Chondrocyte (in vitro differentiated cells): ENCODE measurements at places on chromosomes 2 and 18.

GRCh38 chr2:38533180-38533579 lies 69.5 kb downstream of the HNRNPLL start:
- DNase-seq, result no peak

- DNase-seq, result no peak
Measured at GRCh38 chr2:136424112-136424511, 306.2 kb upstream of the CXCR4 start.

- no peak for DNase-seq
Measured at GRCh38 chr2:161173541-161174194, 13.4 kb downstream of the TANK start.

DNA sequence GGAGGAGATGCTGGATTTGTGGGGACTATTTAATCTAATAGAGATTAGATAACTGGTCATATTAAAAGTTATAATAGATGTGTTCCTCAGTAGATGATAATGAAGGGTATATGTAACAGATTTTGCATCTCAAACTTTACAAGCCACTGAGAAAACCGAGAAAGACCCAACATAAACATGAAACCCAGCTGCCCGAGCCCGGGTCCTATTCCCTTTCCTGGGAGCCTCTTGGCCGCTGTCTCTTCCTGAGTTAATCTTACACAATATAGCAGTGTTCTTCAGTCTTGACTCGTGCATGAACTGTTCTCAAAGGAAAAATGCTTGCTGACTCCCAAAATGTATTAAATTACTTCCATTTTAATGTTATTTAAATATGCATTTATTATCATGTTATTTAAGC lies 94.5 kb downstream of the COPS8 start:
- no peak for DNase-seq

- DNase-seq, result no peak
Measured at GRCh38 chr2:222796413-222797103, 64.3 kb upstream of the ACSL3 start.

DNA sequence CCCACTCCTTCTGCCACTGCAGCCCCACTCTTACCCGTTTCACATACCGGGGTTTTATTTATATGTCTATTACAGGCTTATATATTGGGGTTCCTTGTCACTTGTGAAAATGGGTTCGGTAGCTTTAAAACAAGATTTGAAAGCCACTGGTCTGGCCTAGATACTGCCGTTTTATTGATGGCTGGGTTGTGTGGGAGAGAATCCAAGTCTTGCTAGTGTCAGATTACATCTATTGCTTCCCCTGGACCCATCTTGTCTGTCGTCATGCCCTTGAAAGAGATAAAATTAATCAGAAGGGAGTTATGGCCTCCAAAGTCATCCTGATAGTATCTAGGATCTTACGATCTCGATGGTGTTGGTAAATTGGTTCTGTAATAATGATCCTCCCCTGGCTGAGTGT lies 79.4 kb downstream of the EIPR1 start:
- no peak for DNase-seq

- no peak for DNase-seq
Measured at GRCh38 chr18:76374330-76375281, 120.4 kb downstream of the ZNF516 start.

DNA sequence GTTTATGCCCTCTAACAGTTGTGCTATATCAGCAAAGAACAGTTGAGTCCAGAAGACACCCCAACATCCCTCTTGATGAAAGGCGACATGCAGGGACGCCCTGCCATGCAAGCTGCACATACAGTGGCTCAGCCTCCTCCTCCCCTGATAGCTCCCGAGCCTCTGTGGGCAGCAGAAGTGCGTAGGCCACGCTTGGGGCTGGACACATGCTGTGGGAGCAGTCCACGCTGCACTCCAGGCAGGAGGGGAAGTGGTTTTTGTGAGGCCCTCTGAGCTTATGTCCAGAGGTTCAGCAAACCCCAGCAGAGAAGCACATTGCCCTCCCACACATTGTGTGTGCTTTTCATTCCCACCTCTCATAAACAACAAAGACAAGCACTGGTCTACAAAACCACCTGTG lies 162.1 kb downstream of the SEPTIN10 start:
- DNase-seq, result peak; percentile 86

DNA sequence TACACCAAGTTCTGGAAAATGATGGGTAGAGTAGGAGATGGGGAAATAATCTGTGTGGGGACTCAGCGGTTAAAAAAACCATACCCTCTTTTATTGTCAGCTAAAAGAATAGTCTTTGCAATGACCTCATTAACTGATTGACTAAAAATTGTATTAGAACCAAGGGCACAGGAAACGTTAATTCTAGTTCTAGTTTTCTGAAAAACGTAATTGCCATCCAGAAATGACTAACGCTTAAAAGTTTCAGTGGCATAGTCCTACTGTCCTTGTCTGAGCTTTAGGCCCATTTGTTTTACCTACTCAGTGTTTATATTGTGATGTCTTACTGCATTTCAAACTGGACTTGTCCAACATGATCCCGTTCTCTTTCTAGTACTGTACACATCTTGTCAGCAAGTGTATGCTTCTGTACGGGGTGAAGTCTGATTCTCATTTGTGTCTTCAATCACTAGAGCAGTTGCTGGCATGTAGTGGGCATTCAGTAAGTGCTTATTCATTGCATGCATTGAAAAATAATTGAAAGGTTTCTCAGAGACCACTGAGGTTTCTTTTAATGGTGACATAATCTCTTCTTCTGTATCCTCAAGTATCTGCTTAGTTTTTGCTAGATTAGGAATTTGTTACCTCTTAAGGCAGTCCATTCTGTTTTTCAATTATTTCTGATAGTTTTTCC lies 81.5 kb downstream of the ZNF407 start:
- no peak for DNase-seq

GRCh38 chr2:135050132-135050531 lies 2.0 kb upstream of the RAB3GAP1 start:
- no peak for DNase-seq

GRCh38 chr2:102016399-102016955 lies 24.7 kb downstream of the IL1R2 start:
- DNase-seq, result no peak

- no peak for DNase-seq
Measured at GRCh38 chr2:46302005-46302695, 4.9 kb downstream of the EPAS1 start.

GRCh38 chr18:35549564-35549963 lies 32.0 kb upstream of the GALNT1 start:
- no peak for DNase-seq

GRCh38 chr2:109430329-109430636 lies 183.5 kb downstream of the SEPTIN10 start:
- DNase-seq, result peak; percentile 29

DNA sequence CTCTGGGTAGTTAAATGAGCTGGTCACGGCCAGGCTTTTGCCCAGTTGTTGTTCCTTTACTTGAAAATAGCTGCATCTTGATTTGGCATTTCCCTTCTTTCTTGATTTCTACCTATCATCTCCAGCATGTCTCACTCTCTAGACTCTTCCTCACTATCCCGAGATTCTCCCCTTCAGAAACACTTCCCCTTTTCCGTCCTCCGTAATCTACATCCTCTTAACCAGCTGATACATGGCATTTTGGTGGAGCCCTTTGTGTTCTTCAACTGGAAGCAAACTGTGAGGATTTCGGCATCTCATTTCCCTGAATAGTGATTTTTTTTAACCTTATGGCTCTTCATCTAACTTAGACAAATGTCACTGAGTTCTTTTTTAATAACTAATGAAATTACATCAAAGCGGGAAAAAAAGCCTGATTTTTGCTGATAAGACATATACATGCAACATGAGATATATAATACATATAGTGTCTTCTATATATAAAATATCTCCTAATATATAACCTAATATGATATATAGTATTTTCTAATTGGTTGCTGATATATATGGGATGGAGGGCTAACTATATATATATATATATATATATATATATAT lies 220.2 kb upstream of the RASGRP3 start:
- no peak for DNase-seq

GRCh38 chr2:144455987-144456386 lies 63.9 kb downstream of the ZEB2 start:
- no peak for DNase-seq

DNA sequence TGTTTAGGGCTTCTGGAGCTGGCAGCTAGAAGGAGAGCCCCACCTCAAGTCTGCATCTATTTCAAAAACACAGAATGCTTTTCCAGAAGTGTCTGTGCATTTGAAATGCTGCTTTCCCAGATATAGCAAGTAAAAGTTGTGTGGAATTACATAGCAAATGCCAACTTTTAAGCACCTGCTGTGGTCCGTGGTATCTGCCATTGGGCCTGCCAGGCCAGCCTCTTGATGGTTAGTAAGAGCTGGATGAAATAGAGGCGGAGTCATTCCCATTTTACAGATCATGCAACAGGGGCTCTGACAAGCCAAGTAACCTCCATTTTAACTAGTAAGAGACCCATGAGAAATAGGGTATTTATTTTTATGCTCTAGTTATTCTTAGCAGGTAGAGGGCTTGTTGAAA lies 61.6 kb downstream of the MGAT5 start:
- DNase-seq, result no peak

DNA sequence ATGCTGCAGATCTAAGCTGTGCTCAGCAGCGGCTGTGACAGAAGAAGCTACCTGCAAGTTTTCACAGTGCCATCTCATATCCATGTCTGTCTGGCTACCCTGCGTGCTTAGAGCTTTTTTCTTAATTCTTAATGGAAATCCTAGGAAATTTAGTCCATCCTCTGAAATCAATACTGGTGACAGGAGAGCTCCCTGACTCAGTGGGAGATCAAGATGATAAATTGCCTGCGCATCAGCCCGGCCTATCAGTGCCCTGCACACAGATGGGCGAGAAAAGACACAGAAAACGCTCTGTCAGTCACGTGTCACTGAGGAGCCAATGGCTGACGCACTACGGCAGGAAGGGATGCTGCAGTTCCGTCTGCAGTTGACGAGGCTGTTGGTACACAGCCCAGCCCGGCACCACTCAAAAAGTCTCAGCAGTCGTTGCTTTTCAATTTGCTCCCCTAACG lies 819.6 kb upstream of the FSHR start:
- no peak for DNase-seq

DNA sequence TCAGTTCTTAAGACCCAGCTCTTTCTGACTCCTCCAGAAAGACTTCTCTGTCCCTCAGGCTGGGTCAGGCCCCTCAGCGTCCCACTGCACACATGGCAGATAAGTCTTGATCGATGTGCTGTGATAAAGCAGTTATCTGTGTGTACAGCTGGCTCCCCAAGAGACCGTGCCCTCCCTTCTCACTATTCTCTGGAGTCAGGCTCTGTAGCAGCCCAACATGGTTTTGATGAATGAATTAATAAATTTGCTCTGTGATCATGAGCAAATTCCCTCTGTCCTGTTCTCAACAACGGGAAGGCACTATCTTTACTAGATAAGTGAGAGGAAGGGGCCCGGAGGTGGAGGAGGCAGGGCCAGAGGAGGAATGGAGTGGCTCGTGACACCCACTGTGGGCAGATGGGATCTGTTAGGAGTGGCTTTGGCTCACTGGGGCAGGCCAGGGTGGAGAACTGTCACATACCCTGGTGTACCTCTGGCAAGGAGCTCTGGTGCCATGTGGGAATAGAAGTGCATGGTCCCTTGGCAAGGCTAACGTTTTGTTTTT lies 48.3 kb downstream of the ZFP36L2 start:
- DNase-seq, result no peak

- DNase-seq, result no peak
Measured at GRCh38 chr2:136653861-136654260, 111.5 kb upstream of the THSD7B start.

GRCh38 chr18:70709144-70709543 lies 420.3 kb downstream of the SOCS6 start:
- no peak for DNase-seq

- no peak for DNase-seq
Measured at GRCh38 chr2:28219138-28219537, 173.5 kb upstream of the FOSL2 start.

DNA sequence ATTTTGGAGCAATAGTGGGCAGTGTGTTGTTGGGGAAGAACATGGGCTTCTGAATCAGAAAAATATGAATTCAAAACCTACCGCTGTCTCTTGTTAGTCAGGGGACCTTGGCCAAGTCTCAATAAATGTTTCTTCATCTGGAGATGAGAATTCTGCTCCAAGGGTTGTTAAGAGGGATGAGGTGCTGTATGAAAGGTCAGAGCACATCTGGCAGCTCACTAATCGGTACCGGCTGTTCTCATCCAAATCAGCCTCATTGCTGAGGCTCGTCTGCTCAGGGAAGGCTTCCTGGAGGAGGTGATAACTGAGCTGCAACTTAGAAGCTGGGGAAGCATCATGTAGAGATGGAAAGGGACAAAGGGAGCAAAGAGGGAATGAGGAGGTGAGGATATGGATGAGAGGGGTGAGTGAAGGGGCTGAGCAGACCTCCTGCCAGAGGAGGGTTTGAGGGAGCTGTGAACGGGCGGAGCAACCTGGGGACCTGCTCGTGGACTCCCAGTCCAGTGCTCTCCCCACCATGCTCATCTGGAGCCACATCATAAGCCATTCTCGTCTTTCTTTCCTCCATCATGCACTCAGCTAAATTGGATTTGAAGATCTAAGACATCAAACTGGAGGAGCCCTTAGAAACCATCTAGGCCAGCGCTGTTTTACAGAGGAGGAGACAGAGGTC lies 47.4 kb downstream of the GREB1 start:
- DNase-seq, result no peak

- DNase-seq, result no peak
Measured at GRCh38 chr2:10650761-10651160, 39.0 kb downstream of the NOL10 start.

DNA sequence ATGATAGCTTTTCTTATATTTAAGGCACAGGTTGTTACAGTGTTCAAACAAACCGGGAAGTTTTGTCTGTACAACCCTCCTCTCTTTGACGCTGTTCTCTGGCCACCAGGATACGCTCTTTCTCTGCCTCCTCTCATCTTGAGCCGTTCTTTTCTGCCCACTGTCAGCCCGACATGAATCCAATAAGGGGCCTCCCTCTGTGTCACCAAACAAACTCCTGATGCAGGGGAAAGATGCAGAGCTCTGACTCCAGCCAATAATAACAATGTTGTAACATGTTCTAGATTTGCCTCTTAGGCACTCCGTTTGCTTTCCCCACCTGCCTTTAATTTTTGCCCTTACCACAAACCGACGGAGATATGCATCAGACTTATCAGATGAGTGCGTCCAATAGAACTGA lies 449.3 kb downstream of the SLC4A3 start:
- DNase-seq, result no peak

- no peak for DNase-seq
Measured at GRCh38 chr2:212147921-212148513, 390.6 kb downstream of the ERBB4 start.

DNA sequence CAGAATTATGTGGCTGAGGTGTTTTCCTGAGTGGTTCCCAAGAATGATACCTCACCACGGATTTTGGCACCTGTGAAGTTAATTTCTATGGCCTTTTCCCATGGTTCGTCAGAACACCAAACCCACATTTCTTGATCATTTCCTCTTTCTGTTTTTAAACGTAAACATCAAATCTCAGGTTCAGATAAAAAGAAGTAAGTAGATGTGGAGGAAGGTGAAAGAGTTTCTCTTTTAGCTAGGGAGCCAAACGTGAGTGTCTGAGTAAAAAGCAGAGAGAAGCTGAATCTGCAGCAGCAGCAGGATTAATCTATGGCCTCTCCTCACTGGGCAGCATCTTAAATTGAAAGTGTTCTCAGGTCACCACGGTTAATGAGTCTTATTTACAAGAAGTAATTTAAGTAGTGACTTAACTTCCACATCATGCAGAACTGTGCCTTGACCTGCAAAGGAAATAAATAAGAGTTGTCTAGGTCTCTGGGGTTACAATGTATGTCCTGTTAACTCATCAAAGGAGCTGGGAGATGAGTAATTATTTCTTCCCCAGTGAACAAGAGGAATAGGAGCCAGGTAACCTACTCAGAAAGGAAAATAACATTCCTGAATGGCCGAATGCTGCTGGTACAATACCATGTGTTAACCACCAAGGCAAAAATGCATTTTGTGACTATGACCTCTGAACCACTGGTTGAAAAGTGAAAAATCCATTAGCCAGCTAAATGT lies 139.6 kb upstream of the NETO1 start:
- no peak for DNase-seq
